Activated T-cell treated with anti-CD3 and anti-CD28 coated beads for 24 hours (primary cell): ENCODE measurements at places on chromosomes 2 and 18.

DNA sequence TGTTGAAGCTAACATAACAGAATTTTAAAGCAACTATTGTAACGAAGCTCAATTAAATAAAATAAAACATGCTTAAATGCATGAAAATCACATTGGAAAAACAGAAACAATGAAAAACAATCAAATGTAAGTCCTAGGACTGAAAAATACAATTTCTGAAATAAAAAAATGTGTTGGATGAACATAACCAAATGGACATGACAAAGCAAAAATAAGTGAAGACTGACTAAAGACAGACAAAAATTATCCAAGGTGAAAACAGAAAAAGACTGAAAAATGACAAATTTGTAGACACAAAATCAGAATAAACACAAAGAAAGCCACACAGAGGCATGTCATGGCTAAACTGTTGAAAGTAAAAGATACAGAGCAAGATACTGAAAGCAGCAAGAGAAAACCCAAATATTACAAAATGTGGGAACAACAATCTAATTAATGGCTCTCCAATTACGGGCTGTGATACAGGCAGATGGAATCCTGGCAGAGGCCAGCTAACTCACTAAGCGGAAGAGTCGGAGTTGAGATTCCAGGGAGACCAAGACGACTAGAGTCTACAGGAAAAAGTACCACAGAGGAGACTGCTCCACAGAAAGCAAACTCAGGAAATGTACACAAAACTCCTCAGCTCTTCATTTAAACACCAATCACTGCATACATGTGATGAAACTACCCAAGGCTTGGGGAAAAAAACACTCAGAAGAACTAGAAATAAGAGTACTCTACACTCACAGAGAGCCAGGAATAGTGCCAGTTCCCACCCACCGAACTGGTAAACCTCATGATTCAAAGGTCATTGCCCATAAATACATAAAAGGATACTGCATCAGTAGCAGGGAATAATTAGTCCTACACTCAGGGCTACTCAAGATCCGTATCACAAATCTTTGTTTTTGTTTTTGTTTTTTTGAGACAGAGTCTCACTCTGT lies 83.6 kb downstream of the ATAD2B start:
- no peak for DNase-seq

GRCh38 chr2:176167398-176167797 lies 10.3 kb downstream of the HOXD3 start:
- DNase-seq: no peak

DNA sequence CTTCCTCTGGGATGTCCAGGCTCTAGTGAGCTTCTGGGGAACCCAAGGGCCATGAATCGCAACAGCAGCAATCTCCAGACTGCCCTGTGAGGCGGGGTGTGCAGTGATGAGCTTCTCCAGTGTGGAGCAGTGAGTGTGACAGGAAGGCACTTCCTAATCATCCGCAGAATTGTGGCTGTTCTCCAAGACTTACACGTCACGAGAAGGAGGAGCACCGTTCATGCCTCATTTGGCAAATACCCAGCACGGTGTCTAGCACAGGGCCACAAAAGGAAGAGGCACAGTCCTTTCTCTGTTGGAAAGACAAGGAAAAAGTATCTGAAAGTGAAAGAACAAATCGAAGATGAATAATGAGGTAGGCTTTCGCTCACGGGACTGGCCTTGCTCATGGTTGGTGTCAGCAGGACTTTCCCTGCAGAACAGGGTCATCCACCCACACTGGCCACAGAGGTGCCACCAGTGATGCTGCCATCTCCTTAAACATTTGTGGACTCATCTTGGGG lies 125.1 kb upstream of the HAAO start:
- DNase-seq: no peak

DNA sequence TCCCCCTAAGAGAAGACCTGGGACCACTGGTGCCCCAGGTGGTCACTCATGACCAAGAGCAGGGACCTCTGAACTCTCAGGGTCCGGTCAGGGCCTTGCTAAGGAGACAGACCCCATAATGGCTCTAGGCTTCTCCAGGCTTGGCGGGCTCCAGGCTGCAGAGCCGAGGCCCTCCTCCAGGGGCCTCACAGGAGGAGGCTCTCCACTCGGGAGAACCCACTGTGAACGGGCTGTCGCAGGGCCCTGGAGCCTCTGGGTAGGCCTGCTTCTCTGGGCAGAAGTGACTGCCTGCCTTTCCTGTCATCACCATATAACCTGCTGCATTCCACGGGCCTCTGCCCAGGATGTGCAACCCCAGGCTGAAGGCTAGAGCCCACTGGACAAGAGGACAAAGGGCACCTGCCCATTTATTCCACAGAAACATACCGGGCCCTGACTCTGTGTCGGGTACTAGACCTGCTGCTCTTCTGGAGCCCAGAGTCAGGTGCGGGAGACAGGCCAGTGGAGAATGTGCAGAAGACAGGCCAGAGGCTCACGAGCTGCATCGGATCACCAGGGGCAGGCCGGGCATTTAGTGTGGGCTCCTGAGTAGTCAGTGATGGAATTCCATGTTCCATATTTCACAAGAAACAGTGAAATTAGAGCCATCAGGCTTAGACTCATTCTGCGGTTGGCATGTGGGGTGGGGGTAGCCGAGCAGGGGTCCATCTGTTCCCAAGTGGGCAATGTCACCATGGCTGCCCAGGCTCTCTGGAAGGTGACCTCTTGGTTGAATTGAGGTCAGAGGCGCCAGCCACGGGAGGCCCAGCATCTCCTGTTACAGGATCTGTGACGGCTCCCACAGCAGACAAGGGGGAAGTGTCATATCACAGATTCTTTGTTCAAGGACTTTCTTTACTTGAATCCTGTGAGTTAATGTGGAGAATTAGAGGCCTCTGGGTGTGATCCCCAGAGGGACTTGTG lies 220.8 kb downstream of the SH3RF3 start:
- no peak for DNase-seq

GRCh38 chr2:205357732-205358131 lies 324.6 kb upstream of the NRP2 start:
- no peak for DNase-seq

GRCh38 chr2:189862751-189863150 lies 78.5 kb downstream of the PMS1 start:
- no peak for DNase-seq

DNA sequence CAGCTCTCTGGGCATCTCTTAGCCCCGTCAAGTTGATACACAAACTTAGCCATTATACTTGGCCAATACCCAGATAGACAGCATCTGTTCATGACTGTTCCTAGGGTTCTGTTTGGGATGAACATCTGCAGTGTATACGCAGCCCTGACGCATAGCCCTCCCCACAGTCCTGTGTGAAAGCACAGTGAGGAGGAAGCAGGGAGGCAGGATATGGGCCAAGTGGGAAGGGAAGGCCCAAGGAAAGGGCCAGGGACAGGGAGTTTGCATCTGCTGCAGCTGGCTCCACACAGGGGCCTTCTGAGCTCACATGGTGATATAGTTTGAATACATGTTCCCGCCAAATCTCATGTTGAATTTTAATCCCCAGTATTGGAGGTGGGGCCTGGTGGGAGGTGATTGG lies 80.2 kb downstream of the CMPK2 start:
- DNase-seq: no peak

GRCh38 chr2:128380961-128381938 lies 62.6 kb upstream of the HS6ST1 start:
- no peak for DNase-seq

GRCh38 chr2:161843936-161844335 lies 219.7 kb downstream of the SLC4A10 start:
- no peak for DNase-seq

DNA sequence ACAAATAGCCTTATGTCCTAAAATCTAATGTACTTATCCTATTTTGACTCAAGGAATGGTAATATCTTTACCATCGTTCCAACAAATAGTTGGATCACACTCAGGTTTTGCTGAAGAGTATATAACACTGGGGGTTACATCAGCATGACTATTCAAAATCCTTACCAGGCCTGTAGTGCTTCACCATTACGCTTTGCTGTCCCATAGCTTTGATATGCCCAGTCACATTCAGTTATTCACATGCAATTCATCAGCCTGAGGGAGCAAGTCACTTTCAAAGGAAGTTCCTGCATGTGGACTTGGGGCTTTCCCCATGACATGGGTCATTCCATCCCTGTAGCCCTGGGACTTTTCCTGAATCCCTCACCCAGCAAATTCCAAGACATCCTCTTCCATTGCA lies 39.6 kb downstream of the FTCDNL1 start:
- DNase-seq: no peak

GRCh38 chr2:10989782-10990181 lies 78.0 kb downstream of the KCNF1 start:
- no peak for DNase-seq

GRCh38 chr18:9135912-9136314 lies 668 bp upstream of the ANKRD12 start:
- DNase-seq: no peak

DNA sequence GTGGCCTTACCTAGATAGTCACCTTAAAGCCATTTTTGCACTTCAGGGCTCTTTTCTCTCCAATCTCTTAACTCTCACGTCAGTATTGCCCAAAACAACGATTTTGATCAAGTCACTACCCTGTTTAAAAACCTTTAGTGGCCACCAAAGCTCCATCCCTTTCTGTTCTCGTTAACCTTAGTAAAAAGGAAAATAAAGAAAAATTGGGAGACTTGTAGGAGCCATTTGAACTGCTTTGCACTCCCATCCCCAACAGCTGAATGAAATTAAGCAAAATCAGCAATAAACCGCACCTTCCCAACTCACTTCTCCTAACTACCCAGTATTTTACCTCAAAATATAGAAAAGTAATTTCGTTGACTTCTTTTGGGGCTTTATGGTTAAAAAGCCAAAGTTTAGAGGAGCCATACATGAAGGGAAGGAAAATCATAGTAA lies 686 bp upstream of the ARL5A start:
- DNase-seq: no peak

GRCh38 chr2:76120176-76120575 lies 409.5 kb upstream of the GCFC2 start:
- no peak for DNase-seq
